Stimulated activated CD4-positive, alpha-beta T cell treated with anti-CD3 and anti-CD28 coated beads, TNF-alpha, amount 100 ng/mL, for 1 hour (primary cell): ENCODE measurements at places on chromosomes 4 and X.

- no peak for DNase-seq
These were observed 1.4 kb upstream of the SLC38A5 start for GRCh38 chrX:48471504-48471903.

DNA sequence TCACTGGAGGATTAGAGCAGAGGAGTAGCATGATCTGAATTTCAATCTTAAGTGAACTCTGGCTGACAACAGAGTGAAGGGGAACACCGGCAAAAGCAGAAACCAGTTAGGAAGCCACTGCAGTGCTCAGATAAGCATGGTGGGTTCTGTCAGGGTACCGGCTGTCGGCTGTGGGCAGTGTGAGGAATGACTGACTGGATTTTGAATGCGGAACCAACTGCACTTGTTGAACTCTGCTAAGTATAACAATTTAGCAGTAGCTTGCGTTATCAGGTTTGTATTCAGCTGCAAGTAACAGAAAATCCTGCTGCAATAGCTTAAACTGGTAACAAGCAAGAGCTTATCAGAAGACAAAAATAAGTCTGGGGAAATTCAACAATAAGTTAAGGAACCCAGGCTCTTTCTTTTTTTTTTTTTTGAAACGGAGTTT, 5.2 kb downstream of the HTT start:
- DNase-seq, result no peak

GRCh38 chr4:3221184-3221494, 27.8 kb upstream of the MSANTD1 start:
- no peak for DNase-seq

GRCh38 chr4:7422898-7423180, 11.9 kb downstream of the PSAPL1 start:
- DNase-seq, result no peak

GRCh38 chrX:151151665-151152267, 24.6 kb upstream of the GPR50 start:
- no peak for DNase-seq

DNA sequence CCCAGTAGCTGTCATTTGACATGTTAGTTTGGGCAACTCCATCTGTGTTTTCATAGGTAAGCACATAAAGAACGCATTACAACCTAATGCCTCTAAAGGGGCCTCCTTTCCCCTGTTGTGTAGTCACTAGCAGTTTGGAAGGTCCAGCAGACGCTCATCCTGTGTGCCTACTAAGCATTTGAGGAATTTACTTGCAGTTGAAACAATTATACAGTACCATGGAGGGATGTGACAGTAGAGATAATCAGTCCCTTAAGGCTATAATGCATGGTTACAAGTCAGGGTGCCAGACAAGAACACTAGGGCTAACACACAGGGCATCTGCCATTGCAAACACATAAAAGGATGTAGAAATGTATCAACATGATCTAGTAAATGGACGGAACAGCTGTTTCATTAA, 138.3 kb downstream of the PCDH10 start:
- DNase-seq, result no peak

DNA sequence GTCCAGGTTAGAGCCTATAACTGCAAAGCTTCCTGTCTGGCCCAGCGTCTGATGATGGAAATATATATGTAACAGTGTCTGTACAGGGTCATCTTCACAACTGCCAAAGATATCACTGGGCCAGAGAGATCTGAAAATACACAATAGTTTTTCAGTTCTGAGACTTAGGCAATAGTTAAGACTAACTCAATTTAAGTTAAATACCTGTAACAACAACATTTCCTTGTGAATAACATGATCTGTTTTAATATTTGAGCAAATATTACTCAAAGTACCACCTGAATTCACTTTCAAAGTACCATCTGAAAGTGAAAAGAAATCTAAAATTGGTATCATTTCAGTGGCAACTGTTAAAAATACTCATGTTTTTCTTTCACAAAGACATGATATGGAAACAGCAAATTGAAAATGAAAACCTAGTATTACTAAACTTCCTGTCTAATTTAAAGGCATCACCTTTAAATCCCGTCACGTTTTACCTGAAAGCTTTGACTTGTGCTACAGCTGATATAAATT, 9.6 kb downstream of the ZAR1 start:
- DNase-seq, result no peak

GRCh38 chrX:84187533-84188319, at the start of gene RPS6KA6:
Gene RPS6KA6, minus strand, starts transcription at chrX:84188199. Its CDS starts 300 bp downstream, at chrX:84187899.
- DNase-seq, result no peak

- DNase-seq, result no peak
These were observed 218.7 kb downstream of the BMPR1B start for GRCh38 chr4:94976371-94977011.

GRCh38 chr4:129278868-129279267, 182.9 kb downstream of the C4orf33 start:
- no peak for DNase-seq

GRCh38 chrX:9656871-9657270, 108.8 kb downstream of the GPR143 start:
- DNase-seq, result no peak

GRCh38 chr4:113725963-113726362, 35.6 kb downstream of the CAMK2D start:
- DNase-seq, result no peak
